ENCODE measurements at places on chromosomes 5 and 9.

DNA sequence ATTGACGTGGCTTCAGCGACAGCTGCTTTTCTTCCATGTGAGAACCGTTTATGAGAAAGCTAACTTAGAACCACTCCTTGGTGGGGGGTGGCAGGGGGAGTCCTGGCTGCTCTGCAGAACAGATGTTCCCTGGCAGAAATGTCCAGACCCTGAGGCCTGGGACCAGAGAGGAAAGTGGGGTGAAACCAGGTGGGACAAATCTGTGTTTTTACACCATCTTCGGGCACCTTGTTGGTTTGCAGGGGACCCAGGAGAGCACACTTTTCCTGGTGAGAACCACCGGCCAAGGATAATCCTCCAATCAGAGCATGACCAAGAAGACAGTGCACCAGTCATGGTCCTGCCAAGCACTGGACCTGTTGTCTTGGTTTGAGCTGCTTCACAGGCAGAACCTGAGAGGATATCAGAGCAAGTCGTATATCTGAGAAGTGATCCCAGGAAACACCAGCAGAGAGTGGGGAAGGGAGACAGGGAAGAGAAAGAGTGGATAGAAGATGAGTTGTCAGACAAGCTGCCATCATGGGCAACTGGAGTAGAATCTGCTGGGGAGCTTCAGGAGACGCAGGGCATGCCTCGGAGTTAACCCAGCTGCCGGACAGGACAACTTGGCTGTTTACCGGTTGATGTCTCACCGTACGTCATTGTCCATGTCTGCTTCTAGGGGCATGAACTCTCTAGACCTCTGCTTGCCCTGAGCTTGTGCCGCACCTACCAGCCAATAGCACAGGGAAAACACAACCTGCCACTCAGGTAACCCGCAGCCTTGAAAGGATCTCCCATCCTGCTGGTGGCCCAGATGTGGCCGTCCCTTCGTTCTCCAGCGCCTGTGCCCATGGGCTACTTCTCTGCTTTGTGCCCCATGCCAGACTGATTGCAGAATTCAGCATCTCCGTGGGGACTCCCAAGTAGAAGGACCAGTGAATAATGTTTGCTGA lies 178.4 kb upstream of the MVB12B start:
- no peak for DNase-seq

DNA sequence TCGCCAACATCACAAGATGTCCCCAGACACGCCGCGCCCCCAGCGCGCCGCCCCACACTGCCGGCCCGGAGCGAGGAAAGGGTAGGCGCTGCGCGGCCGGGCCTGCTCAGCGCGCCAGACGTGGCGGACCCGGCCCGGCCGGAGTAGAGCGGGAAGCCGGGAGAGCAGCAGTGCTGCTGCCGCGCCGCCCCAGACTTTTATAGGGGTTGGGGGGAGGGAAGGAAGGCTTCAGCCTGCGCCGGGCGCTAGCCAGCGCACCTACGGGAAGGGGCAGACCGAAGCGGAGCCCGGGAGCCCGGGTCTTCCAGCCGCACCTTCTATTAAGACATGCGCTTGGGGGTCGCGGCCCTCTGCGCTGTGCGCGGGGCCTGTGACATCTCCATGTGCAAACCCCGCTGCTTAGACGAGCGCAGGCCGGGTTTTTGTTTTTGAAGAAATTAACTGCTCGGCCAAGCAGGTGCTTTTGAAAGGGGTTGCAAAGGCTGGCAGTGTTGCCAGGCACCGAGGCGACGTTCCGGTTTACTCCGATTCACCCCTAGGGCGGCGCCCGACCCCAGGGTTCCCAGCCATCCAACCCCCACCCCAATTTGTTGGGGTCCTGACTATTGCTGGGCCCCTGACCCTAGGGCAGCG lies 353 bp upstream of the PAX5 start:
- no peak for DNase-seq

DNA sequence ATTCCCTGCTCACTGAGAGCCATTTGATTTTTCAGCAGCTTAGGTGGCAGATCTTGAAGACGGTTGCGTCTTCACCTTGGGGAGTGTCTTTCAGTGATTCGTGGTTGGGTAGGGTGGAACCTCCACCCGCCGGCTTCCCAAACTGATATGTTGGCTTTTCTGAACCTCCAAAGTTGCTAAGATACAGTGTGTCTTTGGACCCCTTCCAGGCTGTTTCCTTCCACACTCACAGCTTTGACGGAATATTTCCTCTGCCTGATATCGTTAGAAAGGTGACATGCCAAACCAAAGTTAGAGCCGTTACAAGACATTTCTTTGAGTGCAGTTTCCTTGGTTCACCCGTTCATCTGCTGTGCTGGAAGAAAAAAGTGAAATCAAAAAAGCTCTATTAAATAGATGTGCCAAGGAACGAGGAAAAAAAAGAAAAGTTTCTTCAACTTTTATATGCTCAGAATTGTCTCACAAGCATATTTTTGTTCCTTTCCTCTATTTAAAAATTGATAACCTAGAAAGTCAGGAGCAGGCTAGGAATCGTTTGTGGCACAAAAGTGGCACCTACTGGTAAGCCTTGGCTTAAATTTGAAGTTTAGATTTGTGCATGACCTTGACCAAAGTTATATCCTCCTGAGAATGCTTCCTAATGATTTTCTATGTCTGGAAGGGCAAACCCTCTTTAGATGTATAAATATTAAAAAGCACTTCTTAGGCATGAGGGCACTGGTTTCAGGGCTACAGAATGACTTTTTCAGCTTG lies 270.7 kb upstream of the WWC1 start:
- DNase-seq, result no peak

DNA sequence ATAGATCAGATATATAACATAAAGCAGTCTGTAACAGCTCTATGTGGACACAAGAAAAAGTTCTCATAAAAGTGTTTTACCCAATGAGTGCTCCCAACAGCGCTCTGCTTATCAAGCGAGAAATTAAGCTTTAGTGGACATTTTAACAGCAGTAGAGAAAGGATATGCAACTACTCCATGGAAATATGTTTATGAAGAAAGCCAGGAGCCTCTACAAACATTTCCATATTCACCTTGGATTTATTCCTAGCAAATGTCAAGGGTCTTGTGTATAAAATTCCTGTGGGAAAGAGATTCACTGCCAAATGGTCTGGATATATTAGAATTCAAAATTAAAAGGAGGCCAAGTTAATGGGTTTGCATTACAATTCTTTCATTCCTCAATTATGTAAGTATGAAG lies 66.5 kb downstream of the DTWD2 start:
- DNase-seq, result no peak

GRCh38 chr5:54785729-54786591 lies 199.4 kb downstream of the ESM1 start:
- no peak for DNase-seq

GRCh38 chr9:131739133-131739958 lies 530 bp downstream of the RAPGEF1 start:
- DNase-seq, result no peak

GRCh38 chr9:2335260-2335659 lies 286.3 kb upstream of the VLDLR start:
- no peak for DNase-seq

GRCh38 chr5:92629574-92629973 lies 951.4 kb downstream of the NR2F1-AS1 start:
- DNase-seq, result no peak

DNA sequence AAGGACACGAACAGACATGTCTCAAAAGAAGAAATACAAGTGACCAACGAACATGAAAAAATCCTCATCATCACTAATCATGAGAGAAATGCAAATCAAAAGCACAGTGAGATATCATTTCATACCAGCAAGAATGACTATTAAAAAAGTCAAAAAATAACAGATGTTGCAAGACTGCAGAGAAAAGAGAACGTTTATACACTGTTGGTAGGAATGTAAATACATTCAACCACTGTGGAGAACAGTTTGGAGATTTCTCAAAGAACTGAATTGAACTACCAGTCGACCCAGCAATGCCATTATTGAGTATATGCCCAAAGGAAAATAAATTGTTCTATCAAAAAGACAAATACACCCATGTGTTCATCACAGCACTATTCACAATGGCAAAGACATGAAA lies 45.7 kb downstream of the FXN start:
- no peak for DNase-seq

DNA sequence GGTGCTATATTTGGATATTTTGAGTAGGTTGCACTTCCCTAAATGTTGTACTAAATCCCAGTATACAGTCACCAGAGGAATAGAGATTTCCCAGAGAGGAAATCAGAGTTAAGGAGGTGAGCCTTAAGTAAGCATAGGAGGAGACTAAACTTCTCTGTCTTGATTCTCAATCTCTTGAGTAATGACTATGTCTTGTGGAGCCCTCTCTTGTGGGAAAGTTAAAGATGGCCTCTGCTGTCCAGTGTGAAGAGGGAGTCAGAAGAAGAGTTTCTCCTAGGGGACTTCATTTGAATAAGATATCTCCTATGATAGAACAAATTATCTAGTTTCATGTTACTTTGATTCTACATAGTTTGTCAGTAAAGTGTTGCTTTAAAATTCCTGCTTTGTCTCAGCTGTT lies 502.5 kb downstream of the PDE4D start:
- DNase-seq, result no peak

- DNase-seq, result no peak
Observed at GRCh38 chr5:96288166-96288844, 144.7 kb downstream of the PCSK1 start.

DNA sequence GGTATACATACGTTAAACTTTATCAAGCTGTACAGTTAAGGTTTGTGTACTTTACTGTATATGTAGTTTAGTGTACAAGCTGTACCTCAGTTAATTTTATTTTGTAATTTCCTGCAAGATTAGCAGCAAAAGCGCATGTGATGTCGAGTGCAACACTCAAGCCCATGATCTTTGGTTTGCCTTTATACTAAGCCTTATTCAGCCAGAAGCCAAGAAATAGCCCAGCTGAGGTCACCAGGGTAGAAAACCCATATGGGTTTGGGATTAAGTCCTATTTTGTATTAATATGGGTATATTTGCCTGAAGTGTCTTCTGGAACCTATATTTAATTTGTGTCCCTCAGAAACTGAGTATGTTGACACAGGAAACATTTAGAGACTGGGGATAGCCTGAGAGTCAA lies 59.3 kb downstream of the ZFAND5 start:
- DNase-seq, result no peak

GRCh38 chr9:125600194-125600593 lies 106.8 kb downstream of the MAPKAP1 start:
- no peak for DNase-seq

- DNase-seq, result no peak
Observed at GRCh38 chr5:36177154-36177553, 25.2 kb downstream of the SKP2 start.

DNA sequence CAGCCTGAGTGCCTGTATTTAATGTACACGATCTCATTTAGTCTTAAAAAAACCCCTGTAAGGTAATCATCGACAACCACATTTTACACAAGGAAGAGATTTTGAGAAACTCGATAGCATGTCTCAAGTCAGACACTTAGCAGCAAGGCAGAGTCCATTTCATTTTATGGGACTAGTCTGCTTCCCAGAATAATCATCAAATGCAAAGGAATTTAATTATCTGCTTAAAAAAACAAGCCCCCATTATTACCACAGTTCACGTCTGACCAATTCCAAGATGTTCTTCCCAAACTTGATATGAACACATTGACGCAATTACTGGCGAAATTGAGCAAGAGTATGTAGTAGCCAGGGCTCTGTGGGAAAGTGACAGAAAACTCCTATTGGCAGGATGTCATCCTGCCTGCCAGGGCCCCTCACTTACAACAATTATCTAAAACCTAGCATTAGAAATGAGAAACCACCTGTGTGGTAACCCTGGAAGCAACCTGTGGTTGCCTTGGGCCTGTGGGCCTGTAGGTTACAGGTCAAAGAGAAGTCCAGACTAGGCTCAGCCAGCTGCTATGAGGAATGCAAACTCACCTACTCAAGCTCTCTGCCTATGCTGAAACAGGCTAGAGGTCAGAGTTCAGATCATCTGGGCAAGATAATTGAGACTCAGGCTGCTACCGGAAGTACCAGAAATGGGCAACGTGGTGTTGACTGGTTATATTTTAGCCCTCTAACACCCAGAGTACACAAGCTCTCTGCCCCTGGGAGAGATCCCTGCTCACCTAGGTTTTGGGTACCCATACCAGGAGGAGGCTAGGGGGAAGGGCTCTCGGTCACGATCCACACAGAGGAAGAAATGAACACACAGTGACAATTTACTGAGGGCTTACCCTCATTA lies 1.6 kb downstream of the B4GALT1 start:
- DNase-seq, result no peak

GRCh38 chr5:150057996-150058395 lies 28.4 kb downstream of the CSF1R start:
- DNase-seq, result no peak

DNA sequence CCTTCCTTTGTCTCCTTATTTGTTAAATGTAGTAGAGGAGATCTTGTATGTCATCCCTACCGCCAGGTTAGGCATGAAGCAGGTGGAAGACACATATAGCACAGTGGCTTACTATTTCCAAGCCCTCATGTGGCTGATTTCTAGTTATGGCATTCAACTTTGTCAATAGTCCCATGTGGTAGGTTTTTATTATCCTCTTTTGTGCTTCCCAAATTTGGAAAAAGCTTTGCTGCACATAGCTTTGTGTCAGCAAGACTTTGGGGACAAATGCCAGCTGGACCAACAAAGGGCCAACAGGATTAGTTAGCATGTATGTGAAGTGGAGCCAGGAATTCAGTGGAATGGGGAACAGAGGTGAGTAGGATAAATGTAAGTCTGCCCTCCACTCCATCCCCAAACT lies 276.3 kb downstream of the PSAT1 start:
- no peak for DNase-seq

DNA sequence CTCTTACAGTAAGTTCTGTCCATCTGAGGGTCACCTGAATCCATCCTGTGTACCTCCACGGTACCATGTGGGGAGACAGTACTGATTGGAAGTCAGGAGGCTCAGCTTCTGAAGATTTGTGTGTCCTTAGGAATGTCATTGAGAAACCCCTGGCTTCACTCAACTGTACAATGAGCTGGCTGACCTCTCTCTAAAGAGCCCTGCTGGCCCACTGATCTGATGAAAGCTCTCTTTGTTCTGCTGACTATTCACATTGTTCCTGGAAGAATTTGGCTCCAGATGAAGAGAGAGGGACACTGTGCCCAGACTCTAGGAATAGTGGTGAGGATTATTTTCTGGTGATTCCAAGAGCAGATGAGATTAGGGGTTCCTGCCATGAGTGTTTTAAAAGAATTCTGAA lies 141.2 kb downstream of the LURAP1L start:
- DNase-seq, result no peak

GRCh38 chr5:159021901-159022556 lies 77.7 kb downstream of the EBF1 start:
- DNase-seq, result no peak

GRCh38 chr9:136086213-136086881 lies 8.7 kb downstream of the NACC2 start:
- no peak for DNase-seq

All from NCI-H2171 (cell line).